Stimulated activated CD4-positive, alpha-beta T cell treated with anti-CD3 and anti-CD28 coated beads, Interleukin-4, amount 100 ng/mL, for 24 hours (primary cell): ENCODE measurements at places on chromosomes 11 and 22.

- DNase-seq: no peak
Observed at GRCh38 chr11:77200351-77201268, 72.6 kb downstream of the MYO7A start.

GRCh38 chr22:23777776-23778576 lies 5.3 kb downstream of the MMP11 start:
- no peak for DNase-seq

- no peak for DNase-seq
Observed at GRCh38 chr11:104665641-104666040, 232.6 kb downstream of the CASP12 start.

GRCh38 chr11:31877083-31877482 lies 66.0 kb upstream of the PAX6 start:
- DNase-seq: no peak

DNA sequence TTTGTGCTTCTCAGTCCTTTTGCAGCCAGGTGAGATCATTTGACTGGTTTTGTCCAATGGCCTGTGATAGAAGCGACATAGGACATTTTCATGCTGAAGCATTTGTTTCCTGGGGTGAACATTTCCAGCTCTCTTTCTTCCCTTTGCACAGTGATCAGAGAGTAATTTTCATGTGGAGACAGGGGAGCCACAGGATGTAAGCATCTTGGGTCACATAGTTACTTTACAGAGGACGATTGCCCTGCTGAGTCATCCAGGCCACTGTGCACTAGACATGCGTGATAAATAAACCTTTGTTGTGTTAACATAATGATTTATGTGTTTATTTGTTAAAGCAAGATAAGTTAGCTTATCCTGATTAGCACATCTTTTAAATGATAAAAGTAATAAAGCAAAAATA lies 263.5 kb upstream of the CCDC179 start:
- DNase-seq: no peak

GRCh38 chr11:91421641-91422040 lies 803.0 kb upstream of the FAT3 start:
- no peak for DNase-seq

GRCh38 chr11:127451861-127452260 lies 451.3 kb upstream of the KIRREL3 start:
- DNase-seq: no peak

DNA sequence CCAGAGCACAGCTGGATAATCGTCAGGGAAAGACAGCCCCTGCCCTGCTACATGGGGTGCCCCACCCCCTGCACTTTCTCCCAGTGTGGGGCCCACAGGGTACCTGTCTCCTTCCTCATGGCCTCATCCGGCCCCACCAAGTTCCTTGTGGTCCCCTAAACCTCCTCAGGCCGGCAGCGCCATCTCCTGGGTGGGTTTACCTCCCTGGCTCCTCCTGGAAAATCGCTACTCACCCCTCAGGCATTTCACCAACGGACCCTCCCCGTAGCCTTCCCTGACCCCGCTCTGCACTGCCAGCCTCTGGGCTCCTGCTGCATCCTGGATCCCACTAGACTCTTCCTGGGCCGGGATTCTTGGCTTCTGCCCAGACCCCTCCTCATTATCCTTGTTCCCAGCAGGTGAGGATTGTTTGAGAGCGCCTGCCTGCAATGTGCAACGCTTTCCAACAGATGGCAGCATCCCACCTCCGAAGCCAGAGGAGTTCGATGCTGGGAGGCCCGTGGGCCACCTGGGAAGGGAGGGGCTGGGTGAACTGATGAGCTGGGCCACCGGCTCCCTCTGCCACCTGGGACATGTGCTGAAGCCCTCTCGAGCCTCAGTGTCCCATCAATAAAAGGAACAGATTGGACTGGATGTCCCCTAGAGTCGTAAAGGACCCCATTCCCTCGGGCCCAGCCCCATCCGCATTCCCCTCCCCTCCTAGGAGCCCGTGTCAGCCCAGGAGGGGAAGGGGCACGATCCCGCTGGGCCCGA lies 44.2 kb upstream of the TTLL12 start:
- DNase-seq: peak; percentile 73

GRCh38 chr22:20194681-20195593 lies 44.1 kb upstream of the CCDC188 start:
- DNase-seq: no peak

DNA sequence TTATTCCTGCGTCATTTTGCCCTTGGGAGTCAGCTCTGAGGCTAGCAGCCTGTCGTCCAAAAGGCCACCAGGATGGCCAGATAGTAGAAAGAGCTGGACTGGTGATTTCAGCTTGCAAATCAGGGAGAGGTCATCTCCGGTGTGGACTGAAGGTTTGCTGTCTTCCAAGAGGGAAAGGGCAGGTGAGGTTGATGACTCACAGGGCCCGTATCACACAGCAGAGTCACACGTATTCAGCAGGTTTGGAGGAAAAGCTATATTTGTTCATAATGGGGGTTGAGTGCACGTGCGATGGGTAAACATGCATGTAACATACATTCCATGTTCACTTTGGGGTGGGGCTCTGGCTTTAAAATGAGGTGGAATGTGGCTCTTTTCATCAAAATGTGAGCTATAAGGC lies 25.6 kb downstream of the MRPL21 start:
- no peak for DNase-seq

GRCh38 chr11:72232260-72233055 lies 7.9 kb downstream of the INPPL1 start:
- DNase-seq: no peak

GRCh38 chr11:126189109-126189929 lies 22.1 kb downstream of the RPUSD4 start:
- no peak for DNase-seq

- DNase-seq: no peak
Observed at GRCh38 chr22:42949159-42949558, 65.8 kb downstream of the PACSIN2 start.

DNA sequence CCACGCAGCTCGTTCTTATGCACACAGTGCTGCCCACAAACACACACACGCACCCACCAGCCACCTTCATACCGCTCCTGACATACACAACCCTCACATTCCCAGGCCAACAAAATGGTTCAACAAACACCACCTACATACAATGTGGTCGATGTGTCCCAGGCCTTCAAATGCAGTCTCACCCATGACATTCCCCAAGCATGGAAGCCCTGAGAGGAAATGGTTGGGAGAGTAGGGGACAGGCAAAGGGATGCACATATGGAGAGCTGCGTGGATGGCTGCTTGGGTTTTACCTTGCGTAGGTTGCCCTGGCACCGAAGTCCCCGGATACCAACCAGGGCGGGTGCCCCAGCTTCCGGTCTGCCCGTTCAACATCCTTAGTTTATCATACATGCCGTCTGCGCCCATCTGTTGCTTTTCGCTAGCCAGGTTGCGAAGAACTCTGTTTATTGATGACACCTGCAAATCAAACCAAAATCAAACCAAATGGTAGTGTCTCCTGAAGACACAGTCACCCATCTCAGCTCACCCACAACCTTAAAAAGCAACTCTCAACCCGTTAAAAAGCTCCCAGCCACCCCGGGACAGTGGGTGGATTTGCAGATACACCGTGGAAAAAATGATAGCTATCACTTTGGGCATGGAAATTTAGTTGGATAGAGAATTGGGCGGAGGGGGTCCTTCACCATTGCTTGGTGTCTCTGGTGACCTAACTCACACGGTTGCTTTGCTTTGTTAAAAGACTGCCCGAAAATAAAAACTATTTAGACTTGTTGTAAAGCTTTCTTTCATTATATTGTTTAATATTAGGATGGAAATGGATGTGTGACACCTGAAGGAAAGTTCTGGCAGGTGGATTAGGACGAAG lies 10.5 kb downstream of the PAX6 start:
- no peak for DNase-seq

DNA sequence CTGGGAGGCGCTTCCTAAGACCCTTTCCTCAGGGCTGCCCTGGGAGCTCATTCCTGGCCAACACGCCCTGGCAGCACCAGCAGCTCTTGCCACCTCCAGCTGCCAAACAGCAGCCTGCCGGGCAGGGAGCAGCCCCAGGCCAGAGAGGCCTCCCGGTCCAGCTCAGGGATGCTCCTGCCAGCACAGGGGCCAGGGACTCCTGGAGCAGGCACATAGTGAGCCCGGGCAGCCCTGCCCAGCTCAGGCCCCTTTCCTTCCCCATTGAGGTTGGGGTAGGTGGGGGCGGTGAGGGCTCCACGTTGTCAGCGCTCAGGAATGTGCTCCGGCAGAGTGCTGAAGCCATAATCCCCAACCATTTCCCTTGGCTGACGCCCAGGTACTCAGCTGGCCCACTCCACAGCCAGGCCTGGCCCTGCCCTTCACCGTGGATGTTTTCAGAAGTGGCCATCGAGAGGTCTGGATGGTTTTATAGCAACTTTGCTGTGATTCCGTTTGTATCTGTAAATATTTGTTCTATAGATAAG lies 7.6 kb downstream of the SLC39A13 start:
- no peak for DNase-seq
